A172 (cell line): ENCODE measurements at places on chromosomes 3 and 15. TPM values are rescaled to one million over a fixed set of nuclear protein-coding genes. Genes with fewer than 3 reads are reported as not detected.

Gene TMC3
- total RNA-seq, result not detected in 2 replicates

Gene C2CD4A
- 0.26 TPM in 1 of 2 replicates, not detected in the other for total RNA-seq

Gene PP2D1
- total RNA-seq, result not detected in 2 replicates

Gene ZPLD1
- total RNA-seq, result not detected in 2 replicates

Gene LSMEM2
- total RNA-seq, result not detected in 2 replicates

Gene LIPH
- total RNA-seq, result 0.52 and 0.86 TPM in 2 replicates

Gene CYFIP1
- 78.1 and 81.4 TPM in 2 replicates for total RNA-seq

Gene ATP13A5
- not detected in 2 replicates for total RNA-seq

Gene C3orf52
- total RNA-seq, result 8.7 and 9.4 TPM in 2 replicates

Gene LYZL4
- total RNA-seq, result not detected in 2 replicates

Gene SCAANT1
- total RNA-seq, result not detected in 2 replicates

Gene CHRNA7
- total RNA-seq, result 0.10 and 0.19 TPM in 2 replicates

Gene CLPX
- total RNA-seq, result 27.1 and 34.7 TPM in 2 replicates

Gene LRRC49
- 14.2 and 16.4 TPM in 2 replicates for total RNA-seq

Gene IL5RA
- total RNA-seq, result not detected in 2 replicates

Gene SLC12A1
- total RNA-seq, result not detected in 2 replicates

Gene BFSP2
- not detected in 2 replicates for total RNA-seq

Gene KLF15
- total RNA-seq, result 0.03 and 0.31 TPM in 2 replicates

Gene FBXW12
- total RNA-seq, result not detected in 2 replicates

Gene FAM240A
- not detected in 2 replicates for total RNA-seq

Gene PFKFB4
- total RNA-seq, result 7.6 and 8.4 TPM in 2 replicates

Gene FAIM
- 21.9 and 27.6 TPM in 2 replicates for total RNA-seq

Gene PAK6
- total RNA-seq, result 0.17 and 0.43 TPM in 2 replicates

Gene MANF
- total RNA-seq, result 128 and 156 TPM in 2 replicates

Gene ARPP21
- total RNA-seq, result not detected in 2 replicates

Gene GOLGA6L7
- not detected in 2 replicates for total RNA-seq

Gene COL6A5
- total RNA-seq, result under 0.01 TPM in 2 replicates

Gene GJD2
- not detected in 2 replicates for total RNA-seq
